Fibroblast of skin of back (primary cell): ENCODE measurements at places on chromosomes 4 and X.
A peak's percentile ranks its signal among the peaks of the same experiment; 100 is the strongest.

DNA sequence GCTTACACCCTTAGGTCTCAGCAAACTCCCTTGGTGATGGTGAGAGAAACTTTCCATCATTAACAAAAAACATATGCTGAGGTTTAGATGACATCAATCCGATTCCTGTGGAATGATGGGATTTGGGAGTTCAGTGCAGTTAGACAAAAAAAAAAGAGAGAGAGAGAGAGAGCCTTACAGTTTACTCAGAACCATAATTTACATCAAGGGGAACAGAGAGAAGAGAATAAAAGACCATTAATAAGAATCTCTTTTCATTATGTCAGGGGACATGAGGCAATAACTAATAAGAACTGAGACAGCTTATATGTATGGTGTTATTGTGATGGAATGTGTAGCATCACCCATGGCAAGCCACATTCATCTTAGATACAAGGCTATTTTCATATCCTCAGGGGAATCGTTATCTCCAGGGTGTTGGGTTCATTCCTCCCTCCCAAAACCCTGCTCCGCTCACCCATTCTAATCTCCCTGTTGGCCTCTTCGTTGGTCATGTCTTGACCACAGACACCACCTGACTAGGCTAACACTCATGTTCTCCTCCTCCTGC, 175.7 kb upstream of the MXRA5 start:
- peak; percentile 86 for DNase-seq

GRCh38 chr4:136495851-136496250, 1036.4 kb downstream of the PCDH18 start:
- no peak for DNase-seq

GRCh38 chrX:3175659-3176438, 134.6 kb downstream of the ARSF start:
- DNase-seq: peak; percentile 24

GRCh38 chr4:14528918-14529317, 473.4 kb upstream of the CPEB2 start:
- peak; percentile 54 for DNase-seq

DNA sequence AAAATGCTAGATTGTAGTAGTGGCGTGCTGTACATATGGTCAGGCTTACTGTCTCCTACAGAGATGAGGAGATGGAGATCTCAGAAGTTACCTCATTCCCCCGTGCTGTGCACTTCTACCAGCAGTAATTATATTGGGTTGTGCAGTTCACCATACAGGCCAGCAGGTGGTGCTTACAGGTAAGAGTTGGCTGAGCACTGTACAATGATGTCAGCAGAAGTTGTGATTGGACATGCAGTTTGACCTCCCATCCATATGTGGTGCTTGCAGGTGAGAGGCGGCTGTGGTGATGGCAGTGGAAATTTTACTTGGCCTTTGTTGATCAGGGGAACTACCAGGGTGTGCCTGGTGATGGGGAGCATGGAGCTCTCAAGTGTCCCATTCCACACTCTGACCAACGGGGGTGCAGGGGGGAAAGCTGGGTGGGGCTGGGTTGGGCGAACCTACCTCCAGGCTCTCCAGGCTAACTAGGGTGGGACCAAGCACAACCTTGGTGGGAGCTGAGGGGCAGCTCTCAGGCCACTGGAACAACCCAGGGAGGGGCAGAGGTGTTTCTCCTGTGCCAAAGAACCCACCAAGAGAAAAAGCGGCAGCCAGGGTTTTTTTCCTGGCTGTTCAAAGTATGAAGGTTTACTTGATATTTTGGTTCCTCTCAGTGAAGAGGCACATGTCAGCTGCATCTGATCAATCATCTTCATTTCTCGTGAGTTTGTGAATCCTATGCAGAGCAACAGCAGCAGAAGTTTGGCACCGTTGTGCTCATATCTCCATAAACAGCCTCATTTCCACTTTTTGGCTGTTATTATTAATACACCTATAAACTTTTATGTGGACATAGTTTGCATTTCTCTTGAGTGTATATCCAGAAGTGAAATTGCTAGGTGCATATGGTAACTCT, 73.8 kb upstream of the FREM3 start:
- peak; percentile 47 for DNase-seq

GRCh38 chr4:69731241-69731640, 29.2 kb downstream of the SULT1B1 start:
- DNase-seq: peak; percentile 59

DNA sequence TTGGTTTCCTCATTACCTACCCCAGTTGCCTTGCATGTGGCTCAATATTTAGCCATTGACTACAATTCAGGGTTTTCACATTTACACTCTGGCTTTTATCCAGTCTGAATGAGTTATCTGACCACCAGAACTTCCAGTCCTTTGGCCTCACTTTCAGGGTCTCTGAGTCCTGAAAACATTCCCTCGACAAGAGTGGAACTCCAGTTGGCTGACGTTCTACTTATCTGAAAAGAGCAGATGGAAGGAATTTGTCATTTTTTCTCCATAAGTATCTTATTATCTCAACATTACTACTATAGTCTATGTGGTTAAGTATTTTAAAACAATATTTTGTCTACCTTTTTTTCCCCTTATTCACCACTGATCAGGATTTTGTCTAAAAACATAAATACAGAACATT, 5.2 kb upstream of the CASP6 start:
- DNase-seq: no peak

GRCh38 chr4:88892646-88893045, 164.3 kb downstream of the FAM13A start:
- no peak for DNase-seq

- DNase-seq: no peak
Observed at GRCh38 chrX:152899874-152900719, 2.2 kb downstream of the ZNF185 start.

DNA sequence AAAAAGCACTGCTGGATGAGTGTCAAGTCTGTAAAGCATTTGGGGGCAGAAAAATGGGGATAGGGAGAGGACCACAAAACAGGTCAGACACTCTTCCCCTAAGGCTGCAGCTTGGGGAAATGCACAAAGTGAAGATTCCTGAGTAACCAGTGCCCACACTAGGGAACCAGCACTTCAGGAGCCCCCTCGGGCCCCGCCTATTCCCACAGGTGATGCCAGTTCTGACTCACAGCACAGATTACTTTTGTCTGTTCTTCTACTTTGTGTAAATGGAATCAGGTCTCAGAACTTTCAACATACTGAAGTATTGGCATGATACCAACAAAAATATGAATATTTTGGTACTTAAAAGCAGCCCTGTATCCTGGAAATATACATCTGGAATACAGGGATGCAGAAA, 112.5 kb downstream of the ADRA2C start:
- DNase-seq: no peak

DNA sequence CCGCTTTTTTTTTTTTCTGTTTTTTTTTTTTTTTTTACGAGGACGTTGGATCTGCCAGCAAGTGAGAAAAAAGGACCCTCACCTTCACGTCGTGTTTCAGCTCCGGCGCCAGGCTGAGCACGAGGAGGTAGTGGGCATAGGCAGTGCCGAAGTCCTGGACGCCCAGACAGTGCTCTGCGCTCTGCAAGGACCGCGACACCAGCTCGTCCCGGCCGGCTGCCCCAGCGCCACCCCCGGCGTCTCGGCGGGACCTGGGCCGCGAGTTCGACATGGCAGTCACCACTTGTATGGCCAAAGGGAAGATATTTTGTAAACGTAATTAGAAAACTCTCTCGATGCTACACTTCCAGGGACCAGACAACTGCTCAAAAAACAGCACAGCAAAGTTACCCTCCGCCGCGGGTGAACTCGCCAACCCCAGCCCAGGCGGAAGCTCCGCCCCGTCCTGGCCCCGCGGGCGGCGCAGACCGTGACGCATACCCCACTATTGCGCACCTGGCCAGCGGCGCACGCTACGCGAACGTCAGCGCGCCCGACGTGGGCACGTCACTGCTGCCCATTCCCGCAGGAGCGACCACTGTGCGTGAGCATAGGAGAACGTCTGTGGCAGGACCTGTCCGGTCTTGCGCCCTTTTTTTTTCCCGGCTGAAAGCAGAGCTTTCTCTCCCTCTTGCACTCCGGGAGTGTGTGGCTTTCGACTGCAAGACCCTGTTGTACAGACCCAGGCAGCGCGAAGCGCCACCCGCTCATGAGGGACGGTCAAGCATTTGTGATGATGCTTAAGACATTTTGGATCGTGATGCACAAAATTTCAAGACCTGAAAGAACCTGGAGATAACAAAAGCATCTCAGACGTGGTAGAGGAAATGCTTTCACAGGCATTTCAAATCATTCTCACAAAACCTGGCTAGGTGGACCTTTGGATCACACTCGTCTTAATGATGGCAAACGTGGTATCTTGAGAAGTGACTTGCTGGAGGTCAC, at the start of gene PRMT9:
Gene PRMT9 (minus strand): TSS at position 447 of the 984 bp plus-strand sequence. CDS start 176 bp downstream, at position 271.
- DNase-seq: peak; percentile 86

GRCh38 chr4:14111730-14112181, 484.2 kb upstream of the BOD1L1 start:
- peak; percentile 73 for DNase-seq

GRCh38 chrX:134541906-134542305, 81.9 kb downstream of the HPRT1 start:
- no peak for DNase-seq

GRCh38 chrX:148448686-148449085, 51.7 kb upstream of the AFF2 start:
- DNase-seq: no peak

- DNase-seq: no peak
Observed at GRCh38 chrX:9765072-9765736, 443 bp downstream of the GPR143 start.

DNA sequence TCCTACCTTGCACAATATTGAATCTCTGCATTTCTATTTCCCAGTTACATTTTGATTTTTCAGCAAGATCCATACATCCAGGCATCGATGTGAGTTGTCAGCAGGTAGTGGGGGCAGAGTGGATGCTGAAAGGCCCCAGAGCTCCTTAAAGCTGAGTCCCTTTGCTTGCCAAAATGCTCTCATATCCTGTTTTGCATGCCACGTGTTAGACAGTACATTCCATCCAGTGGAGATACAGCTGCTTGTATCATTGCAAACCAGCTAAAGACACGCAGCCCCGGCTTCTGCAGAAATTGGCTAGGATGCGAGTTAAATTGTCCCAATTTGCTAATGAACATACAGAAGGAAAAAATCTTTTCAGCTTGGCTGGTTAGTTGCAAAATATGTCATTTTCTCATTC, 179.6 kb upstream of the MXRA5 start:
- peak; percentile 66 for DNase-seq

- no peak for DNase-seq
Observed at GRCh38 chr4:8467016-8467415, 26.4 kb downstream of the TRMT44 start.

DNA sequence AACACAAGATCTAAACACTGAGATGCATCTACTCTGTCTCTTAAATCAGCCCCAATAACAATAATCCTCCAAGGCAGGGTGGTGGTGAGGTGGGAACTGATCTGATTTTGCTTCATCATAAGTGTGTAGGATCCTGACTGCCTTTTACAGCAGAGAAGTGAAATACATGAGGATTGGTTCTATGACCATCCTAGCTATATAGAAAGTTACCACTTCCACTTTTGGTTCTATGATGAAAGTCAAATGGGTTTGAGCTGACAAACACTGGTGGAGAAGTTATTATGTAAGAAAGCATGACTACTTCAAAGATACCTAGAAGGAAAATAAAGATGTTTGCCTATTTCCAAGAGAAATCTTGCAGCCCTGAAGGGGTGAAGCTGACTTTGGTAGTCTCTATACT, 181.6 kb downstream of the NKX6-1 start:
- no peak for DNase-seq

DNA sequence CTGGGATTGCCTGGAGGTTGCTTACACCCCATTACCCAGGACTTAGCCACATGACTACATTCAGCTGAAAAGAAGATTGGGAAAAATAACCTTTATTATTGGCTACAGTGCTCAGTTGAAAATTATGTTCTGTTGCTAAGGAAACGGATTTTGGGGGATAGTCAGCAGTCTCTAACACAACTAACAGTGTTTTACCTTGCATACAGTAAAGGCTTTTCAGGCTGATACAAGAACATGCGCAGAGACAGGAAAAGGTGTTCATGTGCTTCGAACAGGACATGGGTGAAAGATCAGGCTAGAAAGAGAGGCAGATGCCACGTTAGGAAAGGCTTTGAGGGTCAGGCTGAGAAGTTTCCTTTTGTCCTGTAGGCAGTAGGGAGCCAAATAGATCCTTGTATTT, 14.8 kb upstream of the RHOH start:
- DNase-seq: no peak

- DNase-seq: peak; percentile 17
Observed at GRCh38 chr4:15778289-15779241, at the start of gene CD38. CD38 (plus strand) TSS chr4:15778328; CDS start chr4:15778415, 87 bp downstream.

DNA sequence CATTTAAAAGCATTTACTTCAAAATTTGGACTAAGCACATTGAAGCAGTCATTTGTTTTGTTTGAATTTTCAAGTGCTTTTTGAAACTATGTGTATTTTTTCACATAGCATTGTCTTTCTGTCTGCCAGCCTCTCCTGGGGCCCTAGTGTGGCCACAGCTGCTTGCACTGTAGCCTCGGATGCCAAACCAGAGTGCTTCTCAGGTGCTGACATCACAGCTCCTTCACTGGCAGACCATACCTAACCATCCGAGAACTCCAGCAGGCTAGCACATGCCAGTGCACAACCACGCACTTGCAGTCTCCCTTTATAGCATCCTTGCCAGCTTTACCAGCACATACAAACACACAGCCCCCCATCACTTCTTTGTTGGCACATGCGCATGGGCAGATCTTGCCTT, 1019.7 kb downstream of the STPG2 start:
- DNase-seq: no peak

- no peak for DNase-seq
Observed at GRCh38 chrX:2299871-2300270, 200.9 kb downstream of the DHRSX start.

DNA sequence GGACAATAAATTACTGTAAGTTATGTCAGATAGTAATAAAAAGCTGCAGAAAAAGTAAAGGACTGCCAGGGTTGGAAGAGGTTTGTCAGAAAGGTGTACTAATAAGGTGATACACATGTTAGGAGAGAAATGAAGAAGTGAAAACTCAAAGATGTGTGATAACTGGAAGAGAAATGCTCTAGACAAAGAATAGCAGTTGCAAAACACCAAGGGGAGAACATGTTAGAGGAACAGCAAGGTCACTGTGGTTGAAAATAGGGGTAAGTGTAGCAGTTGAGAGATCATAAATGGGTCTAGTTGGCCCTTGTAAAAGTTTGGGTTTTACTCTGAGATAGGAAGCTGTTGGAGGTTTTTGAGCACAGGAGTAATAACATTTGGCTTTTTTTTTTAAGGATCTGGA, 46.9 kb downstream of the HSPA4L start:
- no peak for DNase-seq

GRCh38 chr4:7622371-7622770, 187.6 kb upstream of the PSAPL1 start:
- no peak for DNase-seq

DNA sequence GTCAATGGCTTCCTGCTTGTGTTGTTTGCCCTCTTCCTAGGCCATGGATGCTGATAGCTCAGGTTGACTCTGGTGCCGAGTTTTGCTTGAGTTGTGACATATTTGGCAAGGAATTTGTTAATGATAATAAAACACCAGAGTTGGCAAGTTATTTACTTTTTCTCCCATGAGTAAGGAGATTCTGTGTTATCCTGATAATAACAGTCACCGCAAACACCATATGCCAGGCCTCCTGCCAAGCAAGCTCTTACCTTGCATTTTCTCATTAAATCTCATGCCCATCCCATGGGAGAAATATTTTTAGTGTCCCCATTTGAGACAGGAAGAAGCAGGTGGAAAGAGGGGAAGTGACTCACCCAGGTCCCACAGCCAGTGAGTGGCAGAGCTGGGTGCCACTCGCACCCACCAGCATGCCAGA, 67.4 kb upstream of the CLCN4 start:
- no peak for DNase-seq
